Fibroblast of gingiva (primary cell): ENCODE measurements at places on chromosomes 12 and 14.

- no peak for DNase-seq
Measured at GRCh38 chr14:86414146-86414545, 884.2 kb downstream of the FLRT2 start.

DNA sequence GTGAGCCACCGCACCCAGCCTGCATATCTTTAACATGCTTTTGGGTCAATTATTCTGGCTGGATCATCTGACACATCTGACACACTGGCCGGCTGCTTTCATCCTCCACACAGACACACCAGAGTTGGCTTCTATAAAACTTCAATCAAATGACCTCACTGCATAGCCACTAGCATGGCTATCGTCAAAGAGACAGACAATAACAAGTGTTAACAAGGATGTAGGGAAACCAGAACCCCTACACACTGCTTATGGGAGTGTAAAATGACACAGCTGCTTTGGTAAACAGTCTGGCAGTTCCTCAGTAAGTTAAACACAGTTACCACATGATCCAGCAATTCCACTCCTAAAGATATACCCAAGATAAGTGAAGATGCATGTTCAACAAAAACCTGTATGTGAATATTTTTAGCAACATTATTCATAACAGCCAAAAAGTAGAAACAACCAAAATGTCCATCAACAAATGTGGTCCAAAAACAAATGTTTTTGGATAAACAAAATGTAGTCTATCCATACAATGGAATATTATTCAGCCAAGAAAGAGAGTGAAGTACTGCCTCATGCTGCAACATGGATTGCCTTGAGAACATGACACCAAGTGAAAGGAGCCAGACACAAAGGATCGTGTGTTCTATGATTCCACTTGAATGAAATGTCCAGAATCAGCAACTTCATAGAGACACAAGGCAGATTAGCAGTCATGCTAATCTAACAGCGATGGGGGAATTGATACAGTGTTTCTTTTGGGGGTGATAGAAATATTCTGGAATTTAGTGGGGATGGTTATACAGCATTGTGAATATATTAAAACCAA lies 10.1 kb downstream of the KDM2B start:
- DNase-seq = no peak

DNA sequence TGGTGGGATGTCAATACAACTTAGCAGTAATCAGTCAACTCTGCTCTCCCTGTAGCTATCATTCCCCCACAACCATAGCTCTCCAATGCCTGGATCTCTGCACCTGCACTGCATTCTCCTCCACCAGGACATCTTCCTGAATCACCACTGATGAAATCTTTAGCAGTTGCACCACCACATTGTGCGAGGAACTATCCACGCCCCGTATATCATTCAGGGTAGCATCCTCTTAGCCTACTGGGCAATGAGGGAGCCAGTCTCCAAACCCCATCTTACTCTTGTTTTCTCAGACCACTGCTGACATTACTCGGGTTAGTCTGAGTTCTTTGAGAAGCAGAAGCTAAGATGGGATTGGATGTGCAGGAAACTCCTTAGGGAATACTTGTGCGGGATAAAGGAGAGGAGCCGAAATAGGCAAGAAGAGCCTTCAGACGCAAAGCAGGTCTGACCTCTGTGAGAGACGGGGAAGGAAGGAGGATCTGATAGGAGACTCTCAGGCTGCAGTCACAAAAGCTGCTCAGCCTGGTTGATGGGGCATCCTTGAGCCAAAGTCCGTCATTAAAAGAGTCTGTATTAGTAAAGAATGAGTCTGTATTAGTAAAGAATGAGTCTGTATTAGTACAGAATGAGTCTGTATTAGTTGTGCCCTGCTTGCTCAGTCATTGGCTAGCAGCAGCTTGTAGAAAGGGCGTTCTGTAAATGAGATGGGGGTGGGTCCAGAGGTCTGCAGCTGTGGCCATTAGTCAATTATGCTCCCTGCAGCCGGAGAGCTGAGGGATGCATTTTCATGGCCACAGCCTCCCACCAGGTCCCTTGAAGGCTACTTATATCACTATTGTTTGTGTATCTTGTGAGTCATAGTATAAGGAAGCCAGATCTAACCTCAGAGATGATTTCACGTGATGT lies 49.6 kb upstream of the RASSF3 start:
- peak; percentile 95 for DNase-seq

DNA sequence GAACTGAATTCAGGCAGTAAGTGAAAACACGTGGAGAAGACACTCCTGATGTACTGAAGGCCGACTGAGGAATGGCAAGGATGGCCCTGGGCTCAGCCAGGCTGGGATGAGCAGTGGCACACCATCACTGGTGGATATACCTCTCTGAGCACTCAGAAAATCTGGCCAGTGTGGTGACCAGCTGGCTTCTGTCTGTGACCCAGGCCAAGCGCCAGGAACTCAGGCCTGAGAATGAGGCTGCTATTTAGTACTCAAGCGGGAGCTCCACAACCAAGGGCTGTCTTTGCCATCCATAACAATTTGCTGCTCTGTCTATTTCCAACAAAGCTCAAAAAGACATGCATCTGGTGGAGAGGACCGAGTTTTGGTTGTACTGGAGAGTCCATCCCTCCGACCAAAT lies 586.3 kb downstream of the BCL11B start:
- DNase-seq = no peak

DNA sequence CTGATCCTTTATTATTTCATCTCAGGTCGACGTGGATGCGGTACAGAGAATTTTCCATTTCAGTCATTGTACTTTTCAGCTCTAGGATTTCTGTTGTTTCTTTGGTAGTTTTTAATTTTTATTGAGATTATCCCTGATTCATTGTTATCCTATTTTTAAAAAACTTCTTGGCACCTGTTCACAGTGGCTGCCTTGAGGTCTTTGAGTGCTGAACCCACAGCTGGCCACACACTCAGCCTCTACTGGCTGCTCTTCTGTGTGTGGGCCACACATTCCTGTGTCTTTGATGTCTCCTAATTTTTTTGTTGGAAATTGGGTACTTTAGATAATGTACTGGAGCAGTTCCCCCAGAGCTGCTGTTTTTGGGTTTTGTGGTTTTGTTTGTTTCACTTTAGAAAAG lies 37.7 kb upstream of the ASPG start:
- DNase-seq = no peak

GRCh38 chr12:79933532-79934264 lies 1.2 kb downstream of the PPP1R12A start:
- DNase-seq = peak; percentile 3

DNA sequence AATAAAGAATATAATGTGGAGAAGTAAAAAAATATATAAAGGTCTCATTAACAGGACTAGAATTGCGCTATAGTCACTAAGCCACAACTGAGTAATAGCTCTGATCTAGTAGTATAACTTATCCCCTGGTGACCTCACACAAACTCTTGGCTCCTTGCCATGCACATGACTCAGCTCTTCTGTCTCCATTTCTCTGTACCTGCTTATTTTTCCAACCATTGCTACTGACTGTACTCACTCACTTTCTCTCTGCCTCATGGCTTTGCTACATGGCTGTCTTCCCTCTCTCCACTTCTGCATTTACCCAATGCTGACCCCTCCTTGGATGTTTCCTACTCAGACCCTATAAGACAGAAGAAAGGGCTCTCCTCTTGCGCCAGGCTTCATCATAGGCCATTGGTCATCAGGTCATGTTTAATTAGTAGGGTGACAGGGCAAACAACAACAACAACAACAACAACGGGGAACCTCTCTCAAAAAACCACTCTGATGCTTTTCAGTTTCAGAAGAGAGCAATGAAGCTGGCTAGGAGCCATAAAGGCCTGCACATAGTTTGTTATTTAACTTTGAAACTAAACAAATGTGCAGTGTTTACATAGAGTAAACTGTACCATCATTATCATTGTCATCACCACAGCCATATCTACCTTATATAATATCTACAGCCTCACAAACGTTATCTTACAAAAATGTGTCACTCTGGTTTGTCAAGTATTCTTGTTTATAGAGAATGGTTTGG lies 25.6 kb upstream of the KRAS start:
- peak; percentile 66 for DNase-seq

DNA sequence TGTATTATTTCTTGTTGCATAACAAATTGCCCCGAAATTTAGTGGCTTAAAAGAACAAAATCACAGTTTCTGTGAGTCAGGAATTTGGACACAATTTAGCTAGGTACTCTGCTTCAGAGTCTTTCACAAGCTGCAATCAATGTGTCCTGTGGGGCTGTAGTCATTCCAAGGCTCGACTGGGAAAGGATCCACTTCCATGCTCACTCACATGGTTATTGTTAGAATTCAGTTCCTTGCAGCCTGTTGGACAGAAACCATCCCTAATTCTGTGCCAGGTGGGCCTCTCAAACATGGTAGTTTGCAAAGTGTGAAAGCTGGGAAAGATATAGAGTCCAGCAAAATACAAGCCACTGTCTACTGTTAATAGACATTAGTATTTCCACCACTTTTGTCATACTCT lies 59.7 kb upstream of the ARID2 start:
- peak; percentile 22 for DNase-seq

- no peak for DNase-seq
Measured at GRCh38 chr12:3992945-3993344, 119.7 kb upstream of the PARP11 start.

DNA sequence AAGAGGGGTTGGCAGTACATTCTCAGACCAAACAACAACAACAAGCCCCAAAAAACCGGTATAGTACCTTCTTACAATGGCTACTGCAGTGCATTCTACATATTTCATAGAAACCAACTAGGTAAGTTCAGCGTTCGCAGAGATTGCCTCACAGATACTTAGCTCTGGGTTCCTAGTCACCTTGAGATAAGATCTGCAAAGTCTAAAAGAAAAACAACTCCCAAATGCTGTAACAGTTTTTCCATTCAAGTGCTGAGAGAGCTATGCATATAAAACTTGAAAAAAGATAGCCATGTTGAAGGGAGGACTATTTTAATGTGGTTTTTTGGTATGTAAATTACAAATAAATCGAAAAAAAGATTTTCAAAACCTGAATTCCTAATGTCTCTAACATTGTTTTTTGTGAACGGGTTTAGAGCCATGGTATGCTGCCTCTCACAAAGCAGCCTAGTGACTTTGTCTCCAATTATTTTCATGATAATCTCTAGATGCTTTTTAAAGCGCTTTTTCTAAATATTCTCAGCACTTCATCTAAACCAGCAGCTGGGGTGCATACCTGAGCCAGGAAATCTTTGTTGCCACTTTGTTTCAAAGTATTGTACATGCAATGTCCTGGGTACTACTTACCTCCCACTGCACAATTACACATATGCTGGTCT lies 56.6 kb upstream of the CRACR2A start:
- DNase-seq = no peak

DNA sequence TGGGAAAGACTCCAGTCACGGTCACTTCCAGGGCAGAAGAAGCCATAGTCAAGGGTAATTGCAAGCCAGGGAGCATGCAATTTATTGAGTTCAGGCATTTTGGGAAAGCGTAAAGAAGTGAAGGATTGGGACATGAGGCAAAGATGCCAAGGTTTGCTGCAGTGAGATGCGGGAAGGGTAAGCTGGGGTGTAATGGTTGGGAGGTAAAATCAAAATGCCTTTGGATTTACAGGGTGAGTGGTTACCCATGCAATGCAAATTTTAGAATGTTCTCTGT lies 167.5 kb downstream of the BRMS1L start:
- no peak for DNase-seq

DNA sequence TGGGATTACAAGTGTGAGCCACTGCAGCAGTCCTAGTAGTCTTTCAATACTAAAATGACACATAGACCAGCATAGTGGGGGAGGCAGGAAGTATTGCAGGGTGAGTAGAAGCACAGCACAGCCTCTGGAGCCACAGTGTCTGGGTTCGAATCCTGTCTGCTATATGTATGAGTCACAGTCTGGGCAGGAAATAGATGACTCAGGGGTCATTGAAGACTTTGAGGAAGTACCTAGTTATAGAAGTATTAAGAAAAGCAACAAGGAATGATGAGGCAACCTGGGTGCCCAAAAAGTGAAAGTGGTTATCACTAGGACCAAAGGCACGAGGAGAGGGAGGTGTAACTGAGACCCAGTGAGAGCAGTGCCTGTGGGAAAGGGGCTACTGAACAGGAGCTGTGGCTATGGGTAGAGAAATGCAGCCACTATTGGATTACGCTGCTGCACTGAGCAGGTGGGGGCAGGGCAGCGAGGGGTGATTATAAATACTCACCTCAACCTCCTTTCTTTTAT lies 124.0 kb downstream of the PDE3A start:
- no peak for DNase-seq

DNA sequence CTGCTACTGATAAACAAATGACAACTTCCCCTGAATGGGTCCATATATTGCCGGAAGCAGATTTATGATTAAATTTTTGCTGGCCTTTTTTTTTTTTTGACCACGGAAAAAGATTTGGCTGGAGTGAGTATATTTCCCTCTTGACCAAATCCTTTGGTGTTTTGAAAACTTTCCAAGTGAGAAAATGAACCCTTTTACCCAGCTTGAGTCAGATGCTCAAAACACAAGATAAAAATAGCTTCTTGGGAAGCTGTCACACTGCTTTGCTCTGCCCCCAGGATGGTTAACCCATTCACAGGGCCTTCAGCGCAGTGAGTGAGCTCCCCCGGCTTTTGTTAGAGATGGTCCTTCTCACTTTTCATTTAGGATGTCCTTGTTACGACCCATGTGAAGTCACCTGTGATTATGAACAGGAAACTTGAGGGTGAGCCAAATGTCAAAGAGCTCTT lies 224.3 kb downstream of the PELI2 start:
- DNase-seq = peak; percentile 77

- no peak for DNase-seq
Measured at GRCh38 chr14:56002876-56003625, 115.2 kb upstream of the PELI2 start.

DNA sequence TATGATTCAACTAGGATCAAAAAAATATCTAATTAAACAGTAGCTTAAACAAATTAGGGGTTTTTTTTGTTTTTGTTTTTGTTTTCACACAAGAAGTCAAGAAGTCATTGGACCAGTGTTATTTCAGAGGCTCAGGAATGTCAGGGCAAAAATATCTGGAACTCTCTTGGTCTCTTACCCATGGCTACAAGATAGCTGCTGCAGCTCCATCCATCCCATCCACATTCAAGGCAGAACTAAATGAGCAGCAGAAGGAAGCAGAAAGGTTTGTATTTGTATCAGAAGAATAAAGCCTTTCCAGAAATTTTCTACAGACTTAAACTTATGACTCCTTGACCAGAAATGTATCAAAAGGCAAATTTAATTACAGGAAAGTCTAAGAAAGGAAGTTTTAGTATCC lies 33.8 kb upstream of the BCL2L14 start:
- DNase-seq = no peak

GRCh38 chr12:93266-94005 lies 26.9 kb downstream of the IQSEC3 start:
- DNase-seq = no peak

DNA sequence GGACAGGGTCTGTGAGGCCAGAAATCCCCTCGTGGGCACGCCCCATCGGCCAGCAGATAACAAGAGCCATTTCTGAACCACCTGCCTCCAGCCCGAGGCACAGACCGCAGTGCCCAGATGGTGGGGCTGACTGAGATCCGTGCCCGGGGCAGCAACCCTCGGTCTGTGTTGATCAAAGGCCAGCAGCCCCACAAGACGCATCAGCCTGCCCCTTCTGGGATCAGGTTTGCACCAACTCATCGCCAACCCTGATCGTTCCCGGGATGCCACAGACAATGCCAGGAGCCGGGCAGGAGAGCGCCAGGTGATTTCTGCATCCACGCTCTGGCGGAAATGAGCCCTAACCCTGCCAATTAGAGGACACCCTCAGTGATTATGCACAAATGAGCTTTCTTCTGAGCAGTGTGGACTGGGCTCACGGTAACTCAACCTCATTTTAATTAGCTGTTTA lies 64.5 kb downstream of the TESC start:
- DNase-seq = no peak
